GM13977 (cell line): ENCODE measurements at places on chromosomes 7 and 10.

- DNase-seq: no peak
Observed at GRCh38 chr7:26356229-26356628, 64.6 kb downstream of the SNX10 start.

GRCh38 chr10:91567815-91568214 is 65.1 kb downstream of the PPP1R3C start:
- DNase-seq: peak; percentile 29

- no peak for DNase-seq
Observed at GRCh38 chr7:133003052-133003910, 78.6 kb downstream of the CHCHD3 start.

GRCh38 chr7:55246171-55246570 is 119.0 kb upstream of the LANCL2 start:
- no peak for DNase-seq

DNA sequence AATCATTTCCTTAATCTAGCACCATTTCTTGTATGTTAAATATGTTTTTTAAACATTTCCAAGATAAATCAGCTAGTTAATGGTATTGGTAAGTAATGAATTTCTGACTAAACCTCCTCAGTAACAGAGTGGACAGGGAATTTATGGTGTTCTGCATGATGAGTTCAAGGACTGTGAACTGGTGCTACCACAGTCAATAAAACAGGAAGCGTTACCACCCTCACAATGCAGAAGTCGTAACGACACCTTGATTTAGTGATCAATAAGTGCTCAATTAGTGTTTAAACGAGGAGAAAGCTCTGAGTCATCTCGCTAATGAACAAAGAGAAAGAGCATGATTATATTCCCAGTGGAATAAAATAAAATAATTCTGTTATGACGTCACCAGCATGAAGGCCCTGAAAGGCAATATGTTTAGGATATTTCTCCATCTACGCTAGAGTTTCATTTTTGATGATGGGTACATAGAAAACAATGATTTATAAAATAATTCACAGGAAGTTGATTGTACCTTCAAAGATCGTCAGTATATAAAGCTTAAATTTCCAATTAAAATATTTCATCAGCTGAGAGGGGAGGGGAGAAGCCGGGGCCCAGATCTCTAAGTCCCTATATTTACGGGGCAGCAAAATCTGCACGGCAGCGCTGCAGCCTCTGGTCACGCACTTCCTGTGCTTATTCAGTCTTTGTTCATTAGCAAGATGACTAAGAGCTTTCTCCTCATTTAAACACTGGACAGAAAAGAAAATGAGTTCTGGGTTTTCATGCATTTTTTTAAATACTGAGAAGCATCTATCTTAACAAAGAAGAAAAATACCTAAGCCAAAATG is 400.5 kb downstream of the PTPRN2 start:
- no peak for DNase-seq

DNA sequence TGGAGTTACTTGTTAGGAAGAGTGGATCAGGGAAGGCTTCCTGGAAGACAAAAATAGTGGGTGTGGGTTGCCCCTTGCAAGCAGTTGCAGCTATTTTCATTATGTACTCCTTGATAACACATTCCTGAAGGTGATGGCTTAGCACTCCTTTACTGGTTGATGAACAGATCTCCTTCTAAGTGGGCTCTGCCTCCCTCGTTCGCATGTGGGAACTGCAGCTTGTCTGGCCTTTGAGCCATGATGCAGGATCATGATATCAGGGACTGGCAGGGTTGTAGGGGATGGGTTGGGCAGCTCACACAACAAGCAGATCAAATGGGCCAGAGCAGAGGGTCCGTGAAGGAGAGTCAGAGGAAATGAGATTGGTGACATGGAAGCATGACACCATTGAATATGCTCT is 28.8 kb upstream of the LRRC4 start:
- DNase-seq: no peak

GRCh38 chr10:121553511-121554264 is 44.6 kb downstream of the FGFR2 start:
- DNase-seq: no peak

DNA sequence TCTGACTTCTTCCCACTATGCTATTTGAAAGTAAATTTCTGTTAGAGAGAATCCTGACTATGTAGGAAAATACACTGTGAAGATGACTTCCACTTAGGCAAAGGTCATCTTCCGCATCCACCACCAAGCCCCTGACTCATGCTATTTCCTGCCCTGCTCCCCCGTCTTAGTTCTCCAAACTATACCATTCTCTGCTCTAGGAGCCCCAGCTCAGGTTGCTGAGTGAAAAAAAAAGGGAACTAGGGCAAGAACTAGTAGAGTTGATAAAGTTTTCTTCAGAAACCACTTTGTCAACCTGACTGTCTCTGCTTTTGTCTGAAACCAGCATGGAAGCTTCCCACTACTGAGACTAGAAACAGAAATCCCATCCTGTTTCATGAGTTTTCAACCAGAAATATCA is 96.9 kb downstream of the EVX1 start:
- no peak for DNase-seq
